Left kidney (tissue), 8 donors: ENCODE measurements at places on chromosomes 5 and 9. TPM values are rescaled to one million over a fixed set of nuclear protein-coding genes. Genes with fewer than 3 reads are reported as not detected.

The ESM1 gene
- 8.8 TPM for polyA plus RNA-seq

The ENTPD2 gene
- polyA plus RNA-seq = 4.7 TPM

DNA sequence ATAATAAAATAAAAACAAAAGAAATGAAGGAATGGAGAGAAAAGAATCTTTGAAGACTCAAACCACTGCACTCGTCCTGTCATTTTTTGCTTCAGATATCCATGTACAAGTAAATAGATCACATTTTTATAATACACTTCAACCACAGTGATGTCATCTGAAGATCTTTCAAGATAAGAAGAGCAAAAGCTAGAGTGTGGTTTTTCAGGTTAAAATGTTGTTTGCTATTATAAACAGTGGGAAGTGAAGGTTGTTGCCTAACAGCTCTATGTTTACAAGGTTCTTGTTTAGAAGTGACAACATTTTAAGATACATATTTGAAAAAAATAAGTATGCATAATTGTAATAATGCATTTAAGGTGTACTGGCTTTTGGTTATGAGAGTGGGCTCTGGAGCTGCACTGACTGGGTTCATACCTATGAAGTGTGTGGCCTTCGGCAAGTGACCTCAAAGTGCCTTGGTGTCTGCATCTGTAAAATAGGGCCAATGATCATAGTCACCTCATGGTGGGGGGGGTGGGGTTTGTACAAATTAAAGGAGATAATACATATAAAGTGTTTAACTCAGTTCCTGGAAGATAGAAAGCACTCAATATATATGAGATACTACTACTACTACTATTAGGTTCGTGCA, 45.5 kb upstream of the IL7R start:
- no peak for DNase-seq

DNA sequence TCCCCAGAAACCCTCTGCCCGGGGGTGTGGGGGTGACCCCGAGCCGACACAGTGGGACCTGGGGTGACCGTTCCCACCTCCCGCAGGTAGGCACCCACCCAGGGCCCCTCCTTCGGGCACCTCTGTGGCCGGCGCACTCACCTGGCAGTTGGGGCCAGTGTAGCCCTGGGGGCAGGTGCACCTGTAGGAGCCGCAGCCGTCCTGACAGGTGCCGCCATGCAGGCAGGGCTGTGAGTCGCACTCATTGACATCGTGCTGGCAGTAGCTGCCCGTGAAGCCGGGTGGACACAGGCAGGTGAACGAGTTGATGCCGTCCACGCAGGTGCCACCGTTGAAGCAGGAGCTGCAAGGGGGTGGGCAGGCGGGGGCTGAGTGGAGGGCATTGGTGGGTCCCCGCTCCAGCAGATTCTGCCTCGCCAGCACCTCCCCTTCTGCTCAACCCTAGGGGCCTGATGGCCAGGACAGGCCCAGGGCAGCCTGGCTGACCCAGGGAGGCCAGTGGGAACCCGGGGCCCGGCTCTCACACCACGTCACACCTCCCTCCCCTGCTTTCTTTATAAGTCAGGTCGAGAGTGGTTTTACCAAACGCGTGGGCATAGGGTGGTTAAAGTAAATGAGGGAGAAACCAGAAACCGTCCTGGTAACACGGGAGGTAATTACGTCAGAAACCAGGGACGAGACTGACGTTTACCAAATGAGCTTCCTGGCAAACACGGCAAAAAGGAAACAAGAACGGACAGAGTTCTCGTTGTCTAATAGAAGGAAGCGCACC, 26.1 kb upstream of the SEC16A start:
- no peak for DNase-seq

DNA sequence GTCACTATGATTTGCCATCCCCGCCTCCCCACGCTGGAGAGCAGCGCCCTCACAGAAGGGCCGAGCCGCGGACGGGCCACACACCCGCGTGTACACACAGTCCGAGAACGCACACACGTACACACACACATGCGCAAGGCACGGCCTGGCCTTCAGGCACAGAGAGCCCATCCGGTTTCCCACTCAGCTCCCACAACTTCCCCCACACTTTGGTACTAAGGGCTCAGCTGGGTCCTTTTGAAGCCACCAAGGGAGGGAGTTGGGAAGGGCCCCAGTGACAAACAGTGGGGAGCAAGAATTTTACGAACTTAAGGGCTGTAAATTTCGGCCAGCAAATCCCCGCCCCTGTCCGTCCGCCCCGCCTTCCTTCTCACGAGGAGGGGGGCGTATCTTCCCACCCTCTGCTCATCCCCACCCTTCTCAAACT, 133.3 kb upstream of the HAND1 start:
- no peak for DNase-seq

DNA sequence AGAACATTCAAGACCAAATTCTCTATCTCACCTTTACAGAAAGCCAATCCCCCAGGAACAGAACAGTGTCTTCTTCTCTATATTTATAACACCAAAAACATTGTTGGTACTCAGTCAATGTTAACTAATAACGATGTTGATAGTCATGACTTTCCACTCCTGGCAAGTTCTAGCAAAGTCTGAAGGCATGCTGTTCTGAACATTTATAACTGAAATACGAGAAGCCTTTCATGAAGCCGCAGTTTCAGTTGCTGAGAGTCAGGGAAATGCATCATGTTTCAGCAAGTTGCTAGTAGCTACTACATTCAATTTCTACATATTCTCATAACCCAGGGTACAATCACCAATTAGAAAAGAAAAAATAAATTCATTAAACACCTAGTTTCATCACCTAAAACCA, 301.4 kb downstream of the PDE4D start:
- peak; percentile 50 for DNase-seq

The FOXD1 gene
- 11.1 TPM for polyA plus RNA-seq
